ENCODE measurements at places on chromosomes 2 and 18. TPM values are rescaled to one million over a fixed set of nuclear protein-coding genes. Genes with fewer than 3 reads are reported as not detected.

DNA sequence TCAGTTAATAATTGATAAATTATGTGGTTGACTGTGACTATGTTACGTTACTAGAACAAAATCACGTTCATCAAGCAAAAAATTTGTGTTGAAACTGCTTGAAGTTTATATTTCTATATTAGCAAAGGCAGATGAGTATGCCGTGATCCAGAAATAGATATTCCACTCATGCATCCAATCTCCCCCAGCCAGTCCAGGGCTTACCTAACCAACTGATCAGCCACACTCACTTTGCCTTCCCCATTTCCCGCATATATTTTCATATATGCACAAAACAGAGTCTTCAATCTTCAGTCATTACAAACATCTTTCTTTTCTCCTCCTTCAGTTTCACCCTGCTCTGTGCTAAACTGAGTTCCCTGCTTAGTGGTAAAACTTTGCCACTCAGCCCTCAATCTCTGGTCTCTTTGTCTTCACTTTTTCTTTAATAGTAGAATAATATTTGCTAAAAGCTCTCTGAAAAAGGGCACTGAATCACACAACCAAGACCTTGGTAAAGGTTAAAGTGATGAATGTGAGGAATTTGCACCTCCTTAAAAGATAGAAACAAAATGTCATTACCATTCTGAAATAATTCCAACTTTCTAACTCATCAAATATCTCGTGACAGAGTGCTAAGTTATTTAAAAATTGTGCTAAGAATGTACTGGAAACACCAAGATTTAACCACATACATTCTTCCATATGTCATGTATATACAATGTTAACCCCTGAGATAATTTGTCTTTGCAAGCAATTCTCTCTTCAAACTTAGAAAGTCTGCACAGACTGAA is 893.2 kb upstream of the CRIM1 start:
- DNase-seq: no peak

GRCh38 chr2:227655454-227655853 is 11.2 kb upstream of the SCYGR5 start:
- no peak for DNase-seq

GRCh38 chr2:105114551-105114950 is 76.7 kb downstream of the MRPS9 start:
- DNase-seq: no peak

GRCh38 chr2:189222468-189223105 is 43.0 kb upstream of the COL5A2 start:
- DNase-seq: no peak

DNA sequence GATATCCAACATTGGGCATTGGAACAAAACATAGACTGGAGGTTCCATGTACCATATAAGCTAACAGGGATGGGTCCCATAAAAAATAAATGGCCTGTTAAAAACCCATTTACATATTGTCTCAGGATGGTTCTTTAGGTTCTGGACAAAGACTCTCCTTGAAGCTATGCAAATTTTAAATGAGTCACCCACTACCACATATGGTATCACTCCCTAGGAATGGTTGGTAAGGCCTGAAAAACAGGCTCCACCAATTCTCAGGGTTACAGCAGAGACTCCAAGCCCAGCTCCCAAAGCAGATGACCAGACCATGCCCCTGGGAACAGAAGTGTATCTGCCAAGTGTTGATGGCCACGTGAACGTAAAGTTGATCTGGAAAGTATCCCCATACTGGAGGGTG is 190.7 kb upstream of the SPHKAP start:
- no peak for DNase-seq

DNA sequence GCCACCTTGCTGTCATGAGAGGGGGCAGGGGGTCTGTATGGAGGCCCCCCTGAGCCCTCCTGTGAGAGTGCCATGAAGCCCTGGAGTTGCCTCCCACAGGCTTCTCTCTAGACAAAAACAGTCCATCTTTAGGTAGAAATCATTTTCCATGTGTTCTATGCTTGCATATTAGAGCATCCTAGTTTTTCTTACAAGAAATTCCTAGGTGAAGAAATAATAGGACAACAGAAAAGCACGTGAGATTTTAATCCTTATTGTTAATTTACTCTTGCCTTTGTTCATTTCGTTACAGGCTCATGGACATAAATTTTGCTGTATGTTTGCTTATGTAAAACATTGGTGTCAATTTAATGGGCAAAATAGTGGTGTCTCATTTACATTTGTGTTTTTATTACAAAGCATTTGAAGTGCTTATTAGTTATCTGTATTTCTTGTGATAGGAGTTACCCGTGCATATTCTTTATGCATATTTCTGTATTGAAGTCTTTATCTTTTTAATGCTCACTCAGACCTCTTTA is 336.9 kb upstream of the RAB6C start:
- no peak for DNase-seq

GRCh38 chr2:227082286-227082685 is 81.7 kb downstream of the COL4A4 start:
- DNase-seq: no peak

GRCh38 chr2:134020608-134021007 is 233.3 kb upstream of the MGAT5 start:
- DNase-seq: no peak

Gene LYPD1
- total RNA-seq: 0.37 TPM

DNA sequence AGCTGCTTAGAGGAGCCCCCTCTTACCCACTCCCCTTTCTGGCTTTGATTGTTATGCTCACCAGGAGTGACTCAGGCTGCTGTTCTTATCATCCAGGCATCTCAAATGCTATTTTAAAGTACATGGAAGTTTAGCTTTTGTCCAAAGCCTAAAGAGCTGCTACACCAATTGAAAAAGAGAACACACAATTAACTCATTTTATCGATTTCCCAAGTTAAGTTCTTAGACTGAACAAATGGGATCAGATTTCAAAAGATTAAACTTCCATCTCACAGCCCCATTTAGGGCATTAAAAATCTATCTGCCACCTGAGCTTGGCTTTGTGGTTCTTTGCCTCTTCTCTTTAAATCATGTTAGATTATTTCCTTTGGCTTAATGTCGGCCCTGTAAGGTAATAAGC is 81.2 kb downstream of the MYO5B start:
- no peak for DNase-seq

DNA sequence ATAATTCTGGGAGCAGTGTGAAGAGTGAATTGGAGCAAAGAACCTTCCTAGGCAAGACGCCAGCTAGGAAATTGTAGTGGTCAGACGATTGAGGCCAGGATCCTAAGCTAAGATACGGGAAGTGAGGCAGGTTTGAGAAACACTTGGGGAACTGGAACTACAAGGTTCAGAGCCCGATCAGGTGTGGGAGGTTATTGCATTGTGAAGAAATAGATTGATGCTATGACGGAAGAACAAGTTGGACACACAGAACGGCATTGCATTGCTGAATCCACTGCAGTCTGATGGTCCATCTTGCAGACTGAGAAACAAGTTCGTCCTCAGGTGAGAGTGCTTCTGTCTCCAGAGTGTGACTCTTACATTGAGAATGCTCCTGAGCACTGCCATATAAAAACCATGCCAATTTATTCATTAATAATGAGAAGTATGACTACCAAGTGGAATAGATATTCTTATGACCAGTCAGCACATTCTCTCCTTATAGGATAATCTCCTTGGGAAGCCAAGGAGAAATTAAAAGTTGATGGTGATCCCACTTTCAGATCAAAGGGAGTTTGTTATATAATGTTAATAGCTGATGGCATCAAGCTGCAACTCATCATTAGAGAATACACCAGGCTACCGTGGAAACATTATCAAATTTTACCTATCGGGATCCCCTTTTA is 30.9 kb downstream of the ANTXR1 start:
- DNase-seq: no peak

DNA sequence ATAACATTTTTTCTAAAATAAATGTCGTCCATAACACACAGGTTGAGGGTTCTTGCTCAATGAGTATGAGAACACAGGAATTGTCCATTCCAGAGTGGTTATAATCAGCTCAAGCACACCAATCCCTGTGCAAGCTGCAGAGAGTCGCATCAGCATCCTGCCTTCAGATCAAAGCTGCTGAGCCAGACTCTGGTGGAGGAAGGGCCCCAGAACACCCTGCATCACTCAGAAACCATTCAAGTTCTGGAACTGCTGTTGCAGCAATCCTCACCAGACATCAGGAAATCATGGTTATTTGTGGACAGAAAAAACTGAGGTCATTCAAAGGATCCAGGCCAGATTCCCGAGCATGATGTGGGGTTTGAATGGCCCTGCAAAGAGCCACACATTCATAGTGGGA is 44.5 kb downstream of the DNER start:
- no peak for DNase-seq

Gene NAT8
- not detected for total RNA-seq

Gene DSG4
- total RNA-seq: not detected

Gene PID1
- total RNA-seq: 30.0 TPM

DNA sequence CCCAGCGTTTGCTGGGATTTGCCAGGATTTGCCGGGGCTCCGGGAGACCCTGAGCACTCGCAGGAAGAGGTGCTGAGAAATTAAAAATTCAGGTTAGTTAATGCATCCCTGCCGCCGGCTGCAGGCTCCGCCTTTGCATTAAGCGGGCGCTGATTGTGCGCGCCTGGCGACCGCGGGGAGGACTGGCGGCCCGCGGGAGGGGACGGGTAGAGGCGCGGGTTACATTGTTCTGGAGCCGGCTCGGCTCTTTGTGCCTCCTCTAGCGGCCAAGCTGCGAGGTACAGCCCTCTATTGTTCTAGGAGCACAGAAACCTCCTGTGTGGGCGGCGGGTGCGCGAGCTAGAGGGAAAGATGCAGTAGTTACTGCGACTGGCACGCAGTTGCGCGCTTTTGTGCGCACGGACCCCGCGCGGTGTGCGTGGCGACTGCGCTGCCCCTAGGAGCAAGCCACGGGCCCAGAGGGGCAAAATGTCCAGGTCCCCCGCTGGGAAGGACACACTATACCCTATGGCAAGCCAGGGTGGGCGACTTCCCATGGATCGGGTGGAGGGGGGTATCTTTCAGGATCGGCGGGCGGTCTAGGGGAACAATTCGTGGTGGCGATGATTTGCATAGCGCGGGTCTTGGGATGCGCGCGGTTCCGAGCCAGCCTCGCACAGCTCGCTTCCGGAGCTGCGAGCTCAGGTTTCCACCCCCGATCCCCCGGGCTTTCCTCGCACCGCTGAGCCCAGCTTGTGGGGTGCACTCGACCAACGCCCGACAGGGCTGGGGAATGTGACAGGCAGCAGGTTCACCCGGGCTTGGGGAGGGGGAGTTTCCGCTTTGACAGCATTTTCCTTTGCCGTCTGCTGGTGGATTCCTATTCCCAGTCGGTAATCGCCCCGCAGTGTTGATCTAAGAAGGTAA is 2.8 kb downstream of the ONECUT2 start:
- DNase-seq: peak; percentile 81

DNA sequence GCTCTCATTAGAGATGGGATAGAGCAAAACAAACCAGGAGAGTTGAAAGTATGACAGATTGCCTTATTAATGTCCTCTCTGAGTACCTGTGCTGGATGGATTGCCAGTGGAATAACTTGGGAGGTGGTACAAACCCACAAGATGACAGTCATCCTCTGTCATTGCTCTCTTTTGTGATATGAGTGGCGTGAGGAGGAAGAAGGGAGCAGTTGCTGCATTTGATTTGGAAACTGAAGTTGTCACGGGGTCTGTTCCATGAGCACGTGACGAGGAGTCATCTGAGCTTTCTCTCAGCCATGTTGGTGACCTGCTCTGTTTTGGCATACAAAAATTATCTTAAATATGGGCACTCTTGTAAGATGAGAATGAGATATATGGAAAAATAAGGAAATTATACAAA is 204.9 kb downstream of the FAM210A start:
- no peak for DNase-seq

DNA sequence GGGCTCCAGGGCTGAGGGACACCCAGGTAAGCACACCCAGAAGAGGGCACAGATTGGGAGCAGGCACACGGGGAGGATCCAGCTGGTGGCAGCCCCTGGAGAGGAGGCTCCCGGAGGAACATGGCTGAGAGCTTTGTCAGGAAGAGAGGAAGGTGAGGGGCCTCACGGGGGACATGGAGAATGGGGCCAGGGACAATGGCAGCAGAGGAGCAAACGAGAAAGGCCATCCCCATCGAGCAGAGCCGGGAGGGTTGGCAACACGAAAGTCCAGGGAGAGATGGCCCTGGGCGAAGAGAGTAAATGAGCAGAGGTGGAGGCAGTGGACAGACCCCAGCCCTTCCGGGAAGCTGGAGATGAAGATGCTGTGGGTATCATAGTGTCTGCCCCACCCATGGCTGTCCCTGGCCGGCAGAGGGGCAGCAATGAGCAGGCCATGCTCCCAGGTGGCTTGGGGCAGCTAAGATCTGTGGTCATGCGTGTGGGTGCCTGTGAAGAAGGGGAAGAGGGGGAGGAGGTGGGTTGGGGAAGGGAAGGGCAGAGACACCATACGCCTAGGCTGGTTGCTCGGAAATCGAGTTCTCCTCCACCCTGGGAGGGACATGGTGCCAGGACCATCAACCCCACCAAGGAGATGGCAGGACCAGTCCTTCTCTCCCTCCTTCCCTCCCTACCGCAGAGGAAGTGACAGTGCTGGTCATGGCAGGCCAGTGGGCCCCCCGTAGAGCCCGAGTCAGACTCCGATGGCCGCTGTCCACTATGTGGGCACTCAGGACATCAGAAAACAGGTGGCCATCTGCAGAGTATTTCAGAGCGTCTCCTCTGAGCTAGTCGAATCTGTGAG is 191.7 kb downstream of the NDUFA10 start:
- peak; percentile 41 for DNase-seq

DNA sequence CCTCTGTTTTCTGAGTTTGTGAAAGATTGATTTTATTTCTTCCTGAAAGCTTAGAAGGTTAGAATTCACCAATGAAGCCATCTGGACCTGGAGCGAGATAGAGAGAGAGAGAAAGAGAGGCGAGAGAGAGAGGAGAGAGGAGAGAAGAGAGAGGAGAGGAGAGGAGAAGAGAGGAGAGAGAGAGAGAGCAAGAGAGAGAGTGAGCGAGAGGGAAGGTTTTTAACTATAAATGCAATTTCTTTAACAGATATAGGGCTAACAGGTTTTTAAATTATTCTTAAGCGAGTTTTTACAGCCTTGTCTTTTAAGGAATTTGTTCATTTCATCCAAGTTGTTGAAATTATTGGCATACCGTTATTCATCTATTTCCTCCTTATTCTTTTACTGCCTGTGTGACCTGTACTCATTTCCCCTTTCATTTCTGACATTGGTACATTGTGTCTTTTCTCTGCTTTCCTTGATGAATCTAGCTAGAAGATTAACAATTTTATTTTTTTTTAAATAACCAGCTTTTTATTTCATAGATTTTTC is 56.1 kb downstream of the BABAM2 start:
- DNase-seq: no peak

DNA sequence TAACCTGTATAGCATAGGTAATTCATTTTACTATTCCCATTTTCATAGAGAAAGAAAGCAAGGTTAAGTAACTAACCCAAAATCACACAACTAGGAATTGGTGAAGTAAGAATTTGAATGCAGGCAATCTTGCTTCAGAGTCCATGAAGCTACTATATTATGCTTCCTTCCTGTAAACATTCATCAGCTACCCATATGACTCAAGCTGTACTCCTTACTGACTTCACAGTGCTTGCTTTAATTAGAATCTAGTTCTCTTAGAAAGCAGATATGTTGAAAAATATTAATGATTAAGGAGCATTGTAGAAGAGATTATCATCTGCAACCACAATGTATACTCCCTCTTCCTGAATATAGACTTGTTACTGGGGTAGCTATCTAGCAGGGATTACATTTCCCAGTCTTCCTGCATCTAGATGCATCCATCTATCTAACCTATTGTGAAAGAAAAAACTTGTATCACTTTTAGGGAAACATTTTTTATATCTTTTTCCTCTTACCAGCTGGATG is 961.6 kb upstream of the CHAC2 start:
- DNase-seq: no peak
